ENCODE measurements at places on chromosomes 4 and X.

- DNase-seq, result no peak
Measured at GRCh38 chrX:71250841-71251240, 3.1 kb downstream of the ZMYM3 start.

DNA sequence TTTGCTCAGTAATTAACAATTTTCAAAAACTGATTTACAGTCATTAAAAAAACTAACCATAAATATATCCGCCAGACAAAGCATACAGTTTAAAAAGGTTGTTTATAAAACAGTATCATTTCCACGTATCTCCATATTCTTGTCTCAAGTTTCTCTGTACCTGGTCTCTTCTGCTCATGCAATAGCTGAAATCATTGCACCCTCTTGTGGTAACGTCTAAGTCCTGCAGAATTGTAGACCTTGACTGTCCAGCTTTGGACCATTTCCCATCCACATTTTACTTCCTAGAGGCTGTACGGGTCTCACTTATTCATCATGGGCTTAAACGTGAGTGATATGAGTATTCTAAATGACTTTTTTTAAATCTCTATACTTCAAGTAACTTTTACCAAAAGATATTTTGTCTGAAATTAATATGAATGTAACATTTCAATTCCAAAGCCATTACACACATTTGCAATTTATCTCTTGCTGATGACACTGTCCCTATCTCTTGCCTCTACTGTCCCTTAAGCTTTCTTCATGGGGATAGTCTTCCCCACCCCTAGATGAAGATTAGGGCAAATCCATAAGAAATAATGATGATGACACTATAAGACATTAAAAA is 118.5 kb downstream of the BTC start:
- peak; percentile 38 for DNase-seq

DNA sequence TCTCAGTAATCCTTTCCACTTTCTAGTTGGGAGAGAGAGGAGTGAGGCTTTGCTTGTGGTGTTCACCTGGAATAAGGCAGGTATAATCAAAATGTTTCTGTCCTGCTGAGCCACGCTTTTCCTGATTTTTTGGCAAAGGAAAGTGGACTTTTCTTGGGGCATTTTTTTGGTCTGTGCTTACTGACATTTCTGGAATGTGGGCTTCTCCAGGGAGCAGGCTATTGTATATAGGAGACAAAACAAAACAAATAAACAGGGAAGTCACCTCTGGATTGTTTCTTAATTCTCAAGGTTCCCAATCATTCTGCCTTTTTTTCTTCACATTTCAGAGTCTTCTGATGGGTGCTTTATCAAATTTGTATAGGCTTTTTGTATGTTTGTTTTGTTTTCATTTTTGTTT is 25.7 kb upstream of the RP2 start:
- DNase-seq, result no peak

- DNase-seq, result no peak
Measured at GRCh38 chr4:83605744-83606172, 69.8 kb downstream of the GPAT3 start.

- DNase-seq, result no peak
Measured at GRCh38 chr4:140049024-140049848, 104.7 kb downstream of the MAML3 start.

DNA sequence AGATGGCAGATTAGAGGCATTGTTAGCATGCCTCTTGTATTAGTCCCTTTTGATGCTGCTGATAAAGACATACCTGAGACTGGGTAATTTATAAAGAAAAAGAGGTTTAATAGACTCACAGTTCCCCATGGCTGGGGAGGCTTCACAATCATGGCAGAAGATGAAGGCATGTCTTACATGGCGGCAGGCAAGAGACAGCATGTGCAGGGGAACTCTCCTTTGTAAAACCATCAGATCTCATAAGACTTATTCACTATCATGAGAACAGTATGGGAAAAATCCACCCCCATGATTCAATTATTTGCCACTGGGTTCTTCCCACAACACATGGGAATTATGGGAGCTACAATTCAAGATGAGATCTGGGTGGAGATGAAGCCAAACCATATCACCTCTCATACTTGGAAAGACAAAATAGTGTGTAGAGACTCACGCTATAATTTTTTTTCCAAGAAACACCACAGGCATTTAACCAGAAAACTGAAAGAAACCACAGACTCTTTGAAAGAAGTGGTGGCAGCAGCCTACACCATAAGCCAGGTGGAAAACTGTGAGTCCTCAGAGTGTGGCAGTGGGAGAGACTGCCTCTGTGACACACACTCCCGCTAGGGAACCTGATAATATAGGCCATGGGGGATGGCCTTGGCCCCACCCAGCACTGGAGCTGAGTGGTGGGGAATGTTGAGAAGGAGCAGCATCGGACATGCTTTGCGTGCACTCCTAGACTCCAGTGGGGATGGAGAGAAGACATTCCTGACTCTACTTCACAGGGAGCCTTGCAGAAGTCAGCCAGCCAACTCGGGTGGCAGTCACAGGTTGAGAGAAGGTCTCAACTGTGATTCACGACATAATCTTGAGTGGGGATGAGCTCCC is 51.5 kb downstream of the SLC2A9 start:
- DNase-seq, result no peak

DNA sequence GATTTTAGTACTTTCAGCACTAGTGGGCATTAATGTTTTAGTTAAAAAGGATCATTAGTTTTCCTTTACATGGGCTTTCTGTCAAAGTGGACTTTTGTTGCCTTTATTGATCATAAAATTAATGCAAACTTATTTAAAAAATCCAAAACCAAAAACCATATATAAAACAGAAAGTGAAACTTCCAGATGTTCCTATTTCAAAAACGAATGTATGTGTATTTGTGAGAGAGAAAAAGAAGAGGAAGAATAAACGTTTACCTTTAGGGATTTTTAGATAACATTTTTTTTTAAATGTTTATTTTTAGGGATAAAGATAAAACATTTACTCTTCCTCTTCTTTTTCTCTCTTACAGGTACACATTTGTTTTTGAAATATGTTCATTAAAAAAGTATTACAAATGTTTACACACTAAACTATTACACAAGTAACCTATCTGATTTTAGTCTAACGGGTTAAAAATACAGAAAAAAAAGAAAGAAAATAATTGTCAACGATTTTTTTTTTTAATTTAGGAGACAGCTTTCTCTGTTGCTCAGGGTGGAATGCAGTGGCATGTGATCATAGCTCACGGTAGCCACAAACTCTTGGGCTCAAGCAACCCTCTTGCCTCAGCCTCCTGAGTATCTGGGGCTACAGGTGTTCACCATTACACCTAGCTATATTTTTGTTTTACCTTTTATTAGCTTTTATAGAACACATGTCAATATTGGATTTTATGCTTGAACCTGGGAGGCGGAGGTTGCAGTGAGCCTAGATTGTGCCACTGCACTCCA is 16.8 kb upstream of the COX18 start:
- no peak for DNase-seq

GRCh38 chr4:42205541-42205940 is 53.1 kb upstream of the BEND4 start:
- no peak for DNase-seq

GRCh38 chr4:164027805-164028204 is 533.3 kb downstream of the TMA16 start:
- no peak for DNase-seq

DNA sequence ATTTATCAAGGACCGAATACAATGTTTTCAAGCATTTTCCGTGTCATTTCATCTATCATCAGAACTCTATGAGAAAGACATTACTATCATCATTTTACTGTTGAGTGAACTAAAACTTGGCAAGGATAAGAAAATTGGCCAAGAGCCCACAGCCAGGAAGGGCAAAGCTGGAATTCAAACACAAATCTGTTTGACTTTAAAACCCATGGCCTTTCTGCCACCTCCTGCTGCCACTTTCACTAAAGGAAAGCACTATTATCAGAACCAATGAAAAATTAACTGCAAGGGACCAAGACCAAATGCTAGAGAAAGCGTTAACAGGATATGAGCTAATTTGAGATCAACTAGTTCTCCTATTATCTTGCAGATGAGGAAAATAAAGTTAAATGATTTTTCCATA is 2759.2 kb downstream of the ARAP2 start:
- DNase-seq, result no peak

DNA sequence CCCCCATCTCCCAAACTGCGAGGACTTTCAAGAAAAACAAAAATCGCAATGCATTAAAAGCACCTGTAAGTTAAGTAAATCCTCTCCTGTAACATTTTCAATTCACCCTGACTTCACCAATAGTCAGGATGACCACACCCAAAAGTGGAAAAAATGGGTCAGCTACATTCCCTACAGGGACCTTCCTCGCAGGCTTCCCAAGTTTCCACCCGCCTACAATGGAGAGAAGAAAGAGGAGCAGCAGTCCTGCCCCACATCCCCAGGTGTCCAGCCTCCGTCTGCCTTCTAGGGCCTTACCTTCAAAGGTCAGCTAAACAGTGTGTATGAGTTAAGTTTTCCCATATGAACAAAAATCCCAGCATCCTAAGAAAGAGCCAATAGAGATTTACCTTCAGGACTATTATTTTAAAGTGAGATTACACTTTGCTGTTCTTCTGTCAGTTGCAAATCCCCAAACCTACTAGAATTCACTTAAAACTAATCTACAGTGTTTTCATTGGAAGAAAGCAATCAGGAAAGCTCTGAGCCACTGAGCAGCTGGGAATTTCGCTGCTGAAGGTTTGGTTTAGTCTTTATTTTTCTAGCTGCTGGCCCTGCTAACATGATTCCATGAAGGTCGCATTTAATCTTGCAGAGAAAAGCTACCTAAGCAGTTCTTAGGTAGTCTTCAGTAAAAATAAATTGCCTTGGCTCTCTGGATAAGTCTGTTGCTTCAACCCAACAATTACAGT is 12.5 kb downstream of the IRF2 start:
- DNase-seq, result no peak

- no peak for DNase-seq
Measured at GRCh38 chr4:164023214-164023613, 528.7 kb downstream of the TMA16 start.

GRCh38 chrX:150508018-150508417 is 60.4 kb upstream of the MTM1 start:
- no peak for DNase-seq

DNA sequence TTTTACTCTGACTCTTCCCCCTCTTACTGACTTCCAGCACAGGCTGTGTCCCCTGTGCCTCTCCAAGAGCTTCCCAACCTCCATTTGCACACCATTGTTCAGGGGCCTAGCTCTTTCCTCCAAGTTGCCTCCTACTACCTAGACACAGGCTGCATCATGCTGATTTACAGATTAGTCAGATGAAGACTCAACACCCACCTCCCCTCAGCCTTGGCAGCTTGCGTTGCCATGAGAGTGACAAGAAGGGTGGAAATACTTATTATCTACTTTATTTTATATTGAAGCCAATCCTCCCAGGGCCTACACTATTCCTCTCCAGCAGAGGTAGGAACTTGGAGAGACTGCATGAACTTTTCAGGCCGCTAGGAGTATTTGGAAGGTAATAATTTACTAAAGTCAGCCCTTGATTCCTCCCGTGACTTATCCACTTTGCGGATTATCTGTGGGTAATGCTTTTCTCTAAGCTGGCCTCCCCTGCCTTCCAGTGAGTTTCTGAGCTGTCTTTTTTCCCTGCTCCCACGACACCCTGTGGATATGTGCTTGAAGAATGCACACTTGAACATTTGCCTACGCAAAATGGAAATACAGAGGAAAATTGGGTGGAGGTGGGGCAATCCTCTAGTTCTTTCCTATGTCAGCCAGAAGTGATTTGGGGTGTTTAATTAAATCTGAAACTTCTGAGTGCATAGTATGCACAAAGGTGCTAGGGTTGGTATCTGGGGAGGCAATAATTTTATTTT is 74.1 kb upstream of the TMEM164 start:
- DNase-seq, result no peak

DNA sequence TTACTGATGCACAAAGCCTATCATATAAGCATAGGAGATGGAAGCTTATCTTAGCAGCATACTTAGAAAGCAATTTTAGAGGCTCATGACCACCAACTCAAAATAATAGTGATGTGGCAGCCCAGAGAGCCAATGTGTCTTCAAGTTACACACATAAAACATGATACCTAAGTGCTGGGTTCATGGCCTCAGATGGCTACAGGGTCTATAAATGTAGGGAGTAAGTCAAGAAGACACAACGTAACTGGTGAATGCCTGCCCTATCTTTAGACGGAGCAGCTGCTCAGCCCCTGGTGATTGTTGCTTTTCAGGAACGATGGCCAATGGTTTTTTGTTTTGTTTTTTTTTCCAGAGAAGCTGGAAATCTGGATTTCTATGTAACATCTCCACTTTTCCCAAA is 42.8 kb downstream of the RNF150 start:
- no peak for DNase-seq

DNA sequence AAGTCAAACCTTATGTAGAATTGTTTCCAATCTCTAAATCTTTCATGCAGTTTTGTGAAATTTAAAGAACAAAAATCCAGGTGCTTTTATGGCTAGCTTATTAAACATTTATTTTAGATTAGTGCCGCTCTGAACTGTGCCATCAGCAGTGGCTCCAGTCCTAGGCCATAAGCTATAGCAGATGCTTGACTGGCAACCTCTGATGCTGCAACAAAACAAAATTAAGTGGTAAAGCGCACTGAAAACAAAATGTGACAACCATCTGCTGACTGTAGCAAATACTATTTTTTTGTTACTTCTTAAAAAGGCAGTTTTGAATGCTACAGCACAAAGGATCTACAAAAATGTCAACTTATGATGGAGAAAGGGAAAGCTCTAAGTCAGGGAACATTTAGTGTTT is 237.4 kb downstream of the DCLK2 start:
- no peak for DNase-seq

GRCh38 chr4:20194123-20195013 is 57.3 kb upstream of the SLIT2 start:
- peak; percentile 56 for DNase-seq

DNA sequence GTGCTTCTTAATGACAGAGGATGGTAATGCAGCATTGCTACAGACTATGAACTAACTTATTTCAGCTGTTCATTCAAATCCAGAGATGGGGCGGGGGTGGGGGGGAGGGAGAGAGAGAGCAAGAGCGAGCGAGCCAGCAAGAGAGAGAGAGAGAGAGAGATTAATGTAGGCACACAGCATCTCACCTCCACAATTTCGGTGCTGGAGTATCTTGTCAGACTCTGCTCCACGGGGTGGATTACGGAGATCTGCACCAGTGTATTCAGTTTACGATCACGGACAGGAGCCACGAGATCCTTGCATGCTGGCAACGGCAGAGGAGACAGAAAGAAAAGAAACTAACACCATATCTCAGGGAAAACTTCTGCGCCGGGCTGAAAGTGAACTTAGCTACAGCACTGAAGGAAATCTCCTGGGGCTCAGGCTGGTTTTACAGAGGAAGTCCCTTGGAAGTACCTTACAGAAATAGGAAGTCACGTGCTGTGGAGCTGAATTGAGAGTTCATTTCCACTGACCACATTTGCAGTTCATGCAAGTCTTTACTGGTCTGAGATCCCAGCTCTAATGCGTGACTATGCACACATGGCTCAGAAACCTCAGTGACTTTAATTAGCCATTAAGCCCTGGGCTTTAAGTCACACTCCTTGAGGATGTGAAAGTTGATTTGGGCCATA is 440.9 kb downstream of the INPP4B start:
- DNase-seq, result no peak

- DNase-seq, result no peak
Measured at GRCh38 chr4:82984459-82984858, 26.2 kb downstream of the LIN54 start.

All from AG04450 (cell line).